ENCODE measurements at places on chromosomes 12 and 14. TPM values are rescaled to one million over a fixed set of nuclear protein-coding genes. Genes with fewer than 3 reads are reported as not detected.

CMTM5 gene
- not detected for total RNA-seq

DNA sequence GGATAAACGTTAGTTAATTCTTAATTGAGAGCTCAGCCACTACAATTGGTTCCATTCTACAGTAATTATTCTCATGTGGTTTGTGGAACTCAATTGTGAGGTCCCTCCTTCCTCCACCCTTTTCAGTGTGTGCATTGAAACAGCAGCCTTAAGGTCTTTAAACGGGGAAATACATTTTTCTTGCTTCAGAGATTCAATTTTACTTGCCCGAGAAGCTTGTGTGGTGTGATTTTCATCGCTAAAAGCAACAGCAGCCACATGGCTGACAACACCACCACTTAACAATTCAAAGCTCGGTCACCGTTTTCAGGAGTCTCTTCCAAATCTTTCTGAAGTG is 733 bp upstream of the PPFIBP1 start:
- H3K4me3 ChIP-seq = peak overlapping the region; percentile 93
- no peaks in the 10 kb centered on the region for H3K36me3 ChIP-seq
- peaks cover 55% of the 10 kb centered on the region for H3K27me3 ChIP-seq
- H3K27ac ChIP-seq = peak overlapping the region; percentile 89
- no peak for DNase-seq
- H3K4me1 ChIP-seq = peaks cover 27% of the 10 kb centered on the region

- H3K4me1 ChIP-seq = no peaks in the 10 kb centered on the region
- DNase-seq = no peak
- peaks cover 14% of the 10 kb centered on the region for H3K27me3 ChIP-seq
- no peaks in the 10 kb centered on the region for H3K36me3 ChIP-seq
Measured at GRCh38 chr14:74956027-74956279, 556 bp upstream of the PGF start.

DNA sequence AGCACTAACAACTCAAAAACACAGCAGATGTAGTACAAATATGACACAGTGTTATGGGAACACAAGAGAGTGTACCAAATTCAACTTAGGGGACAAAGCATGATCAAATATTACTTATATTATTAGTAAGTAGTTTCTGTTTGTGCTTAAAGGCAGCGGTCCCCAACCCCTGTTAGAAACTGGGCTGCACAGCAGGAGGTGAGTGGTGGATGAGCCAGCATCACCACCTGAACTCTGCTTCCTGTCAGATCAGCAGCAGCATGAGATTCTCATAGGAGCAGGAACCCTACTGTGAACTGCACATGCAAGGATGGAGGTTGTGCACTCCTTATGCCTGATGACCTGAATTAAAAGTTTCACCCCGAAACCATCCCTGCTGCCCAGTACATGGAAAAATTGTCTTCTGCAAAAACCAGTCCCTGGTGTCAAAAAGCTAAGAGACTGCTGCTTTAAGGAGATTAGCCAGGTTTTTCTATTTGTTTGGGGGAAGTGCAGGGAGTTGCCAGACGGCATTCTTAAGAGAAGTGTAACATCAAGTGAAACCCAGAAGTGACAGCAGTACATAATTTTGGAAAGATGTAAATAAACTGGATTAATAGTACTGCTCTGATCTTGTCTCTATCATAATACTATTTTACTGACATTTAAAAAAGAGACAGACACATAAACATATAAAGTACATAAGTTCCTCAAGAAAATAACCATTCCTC is 26.7 kb downstream of the GTF2A1 start:
- no peak overlapping the region for H3K4me3 ChIP-seq
- H3K4me1 ChIP-seq = peaks cover 42% of the 10 kb centered on the region
- peaks cover 8% of the 10 kb centered on the region for H3K36me3 ChIP-seq

DNA sequence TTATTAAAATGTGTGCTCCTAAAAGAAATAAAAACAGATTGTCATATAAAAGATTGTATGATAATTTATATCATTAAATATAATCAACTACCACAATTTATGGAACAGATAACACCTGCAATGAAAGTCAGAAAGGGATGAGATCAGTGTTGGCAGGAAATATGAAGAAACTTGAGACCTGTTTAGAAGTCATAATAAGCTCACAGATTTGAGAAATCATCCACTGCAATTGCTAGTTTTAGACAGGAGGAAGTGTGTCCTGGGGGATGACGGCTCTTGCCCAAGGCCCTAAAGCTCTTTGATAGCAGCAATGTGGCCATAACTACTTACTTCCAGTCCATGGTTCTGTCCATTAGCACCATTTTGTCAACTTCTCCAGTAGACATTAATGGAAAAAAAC is 122.8 kb upstream of the SOX5 start:
- no peak for DNase-seq
- no peak overlapping the region for H3K27ac ChIP-seq
- H3K27me3 ChIP-seq = peaks cover 2% of the 10 kb centered on the region
- no peak overlapping the region for H3K4me3 ChIP-seq
- H3K36me3 ChIP-seq = no peaks in the 10 kb centered on the region
- H3K4me1 ChIP-seq = no peaks in the 10 kb centered on the region

PTHLH gene
- not detected for total RNA-seq

DNA sequence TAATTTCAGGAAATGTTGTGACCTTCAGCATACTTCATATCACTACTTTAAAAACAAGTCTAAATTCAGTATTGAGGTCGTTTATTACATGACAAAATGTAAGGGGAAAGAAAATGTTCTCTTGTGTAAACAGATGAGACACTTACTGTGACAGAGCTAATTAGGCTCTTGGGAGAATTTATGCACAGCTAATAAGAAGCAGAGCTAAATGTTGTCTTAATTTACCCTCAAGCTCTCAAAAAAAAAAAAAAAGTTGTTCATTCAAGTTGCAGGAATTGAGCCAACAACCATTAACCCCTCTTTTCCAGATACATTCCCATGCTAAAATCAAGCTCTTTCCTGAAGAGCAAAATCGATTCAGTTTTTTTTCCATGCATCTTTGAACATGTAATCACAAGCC is 1419.4 kb downstream of the FSCB start:
- peaks cover 4% of the 10 kb centered on the region for H3K36me3 ChIP-seq
- DNase-seq = no peak
- no peaks in the 10 kb centered on the region for H3K4me1 ChIP-seq
- no peaks in the 10 kb centered on the region for H3K27me3 ChIP-seq
- no peak overlapping the region for H3K4me3 ChIP-seq

CBLN3 gene
- 15.7 TPM for total RNA-seq

GRCh38 chr14:84040101-84040500 is 1489.8 kb upstream of the FLRT2 start:
- no peaks in the 10 kb centered on the region for H3K27me3 ChIP-seq
- H3K4me3 ChIP-seq = no peak overlapping the region
- H3K36me3 ChIP-seq = peaks cover 2% of the 10 kb centered on the region
- no peak overlapping the region for H3K27ac ChIP-seq

DNA sequence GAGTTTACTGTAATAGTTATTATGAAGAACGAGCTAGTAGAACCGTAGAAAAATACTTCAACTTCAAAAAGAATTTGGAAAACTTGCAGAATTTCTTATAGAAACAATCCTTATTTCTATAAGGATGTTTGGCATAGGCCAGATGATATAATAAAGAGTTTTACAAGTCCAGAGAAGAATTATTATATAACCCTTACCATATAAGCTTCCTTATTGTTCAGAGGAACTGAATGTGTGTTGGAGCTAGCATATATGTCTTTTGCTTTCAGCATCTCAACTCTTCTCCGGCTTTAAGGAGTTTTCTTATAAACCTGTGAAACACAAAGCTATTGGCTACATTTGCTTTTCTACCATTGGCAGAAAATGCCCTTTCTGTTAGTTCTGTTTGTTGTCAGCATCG is 178.0 kb upstream of the E2F7 start:
- H3K27me3 ChIP-seq = no peaks in the 10 kb centered on the region
- no peak overlapping the region for H3K4me3 ChIP-seq
- no peak for DNase-seq
- no peak overlapping the region for H3K27ac ChIP-seq
- no peaks in the 10 kb centered on the region for H3K4me1 ChIP-seq
- no peaks in the 10 kb centered on the region for H3K36me3 ChIP-seq

- no peaks in the 10 kb centered on the region for H3K4me1 ChIP-seq
- no peak for DNase-seq
- no peaks in the 10 kb centered on the region for H3K36me3 ChIP-seq
- no peaks in the 10 kb centered on the region for H3K27me3 ChIP-seq
Measured at GRCh38 chr14:23523229-23524016, 28.1 kb downstream of the ZFHX2 start.

- peak; percentile 10 for DNase-seq
- H3K36me3 ChIP-seq = no peaks in the 10 kb centered on the region
- peaks cover 49% of the 10 kb centered on the region for H3K4me1 ChIP-seq
- H3K27ac ChIP-seq = no peak overlapping the region
Measured at GRCh38 chr12:102479099-102479885, 1.1 kb downstream of the IGF1 start.

PPFIA2 gene
- total RNA-seq = not detected
